ENCODE measurements at places on chromosomes 12 and 14.
A peak's percentile ranks its signal among the peaks of the same experiment; 100 is the strongest.

DNA sequence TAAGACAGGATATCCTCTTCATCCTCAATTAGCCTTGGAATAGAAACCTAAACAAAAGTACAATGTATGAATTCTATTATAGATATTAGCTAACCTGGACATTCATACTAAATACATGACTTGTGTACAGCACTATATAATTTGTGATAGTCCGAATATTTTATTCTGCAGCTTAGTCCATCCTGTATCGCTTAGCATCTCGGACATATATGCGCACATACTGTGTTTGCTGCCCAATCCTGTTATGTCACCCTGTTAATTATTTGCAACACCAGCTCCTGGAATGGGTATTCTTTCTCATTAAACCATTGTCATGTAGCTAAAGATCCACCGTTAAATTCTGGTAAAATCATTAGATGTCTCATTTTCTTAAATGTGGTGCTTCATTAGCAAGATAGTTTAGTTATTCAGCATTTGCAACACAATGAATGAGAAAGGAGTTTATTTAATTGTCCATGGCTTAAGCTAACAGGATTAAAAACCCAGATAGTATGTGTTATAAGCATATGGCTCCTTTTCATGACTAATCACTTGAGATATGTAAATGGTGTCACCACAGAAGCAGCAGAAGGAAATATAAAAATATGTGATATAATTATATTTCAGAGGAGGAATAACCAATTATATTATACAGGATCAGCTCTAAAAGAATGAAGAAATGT is 156.0 kb upstream of the ARHGAP5 start:
- no peak for DNase-seq

GRCh38 chr12:68157380-68157779 is 2.2 kb downstream of the IFNG start:
- DNase-seq, result no peak

DNA sequence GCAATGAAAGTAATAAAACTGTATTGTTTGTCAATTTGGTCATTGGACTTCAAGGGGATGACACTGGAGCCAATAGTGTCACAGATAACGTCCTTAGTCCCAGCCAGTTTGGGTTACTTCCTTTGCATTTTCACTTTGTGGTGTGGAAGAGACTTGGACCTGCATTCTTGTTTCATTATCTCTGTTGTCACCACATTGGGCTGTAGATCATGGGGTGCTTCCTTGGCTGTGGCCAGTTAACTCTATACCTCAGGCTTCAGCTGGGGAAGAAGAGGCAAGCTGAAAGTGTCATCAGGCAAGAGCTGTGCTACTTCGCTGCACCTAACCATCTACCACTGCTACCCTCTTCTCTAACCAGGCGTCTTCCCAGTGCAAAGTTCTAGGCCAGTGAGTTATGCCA is 15.1 kb upstream of the CISTR start:
- DNase-seq, result no peak

DNA sequence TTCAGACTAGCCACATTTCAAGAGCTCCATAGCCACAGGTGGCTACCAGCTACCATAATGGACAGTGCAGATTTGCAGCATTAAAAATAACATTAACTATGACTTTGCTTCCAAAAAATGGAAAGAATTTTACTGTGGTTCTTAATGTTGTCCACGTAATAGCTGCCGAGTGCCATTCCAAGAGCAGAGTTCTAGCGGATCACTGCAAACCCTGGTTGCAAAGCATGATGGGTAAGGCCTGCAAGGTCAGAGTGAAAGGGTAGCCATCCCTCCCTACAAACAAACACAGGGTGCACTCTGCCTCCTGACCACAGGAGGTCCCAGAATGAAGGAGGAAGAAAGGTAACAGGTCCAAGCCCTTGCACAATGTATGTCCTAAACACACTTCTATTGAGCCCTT is 157.6 kb downstream of the DPF3 start:
- peak; percentile 77 for DNase-seq

GRCh38 chr12:105330931-105331804 is 677 bp downstream of the C12orf75 start:
- no peak for DNase-seq

DNA sequence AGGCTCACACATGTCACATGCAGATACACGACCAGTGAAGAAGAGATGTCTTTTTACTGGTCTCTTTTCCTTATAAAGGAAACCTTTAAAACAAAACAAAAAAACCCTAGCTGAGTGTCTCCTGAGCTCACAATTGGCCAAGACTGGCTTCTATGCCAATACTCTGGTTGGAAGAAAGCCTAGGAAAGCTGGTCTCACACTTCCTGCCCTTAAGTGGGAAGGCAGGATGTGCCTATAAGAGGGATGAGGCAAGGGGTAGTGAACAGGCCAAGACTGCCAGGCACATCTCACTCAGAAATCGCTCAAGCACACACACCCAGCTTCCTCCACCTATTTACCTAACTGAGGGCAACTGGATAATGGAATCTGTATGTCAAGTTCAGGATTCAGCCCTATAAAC is 50.0 kb downstream of the SOCS2 start:
- DNase-seq, result peak; percentile 33
